Activated CD4-positive, alpha-beta T cell treated with anti-CD3 and anti-CD28 coated beads for 24 hours (primary cell): ENCODE measurements at places on chromosomes 2 and 18.

GRCh38 chr2:97068074-97068473 is 26.6 kb downstream of the FAHD2B start:
- DNase-seq: no peak

DNA sequence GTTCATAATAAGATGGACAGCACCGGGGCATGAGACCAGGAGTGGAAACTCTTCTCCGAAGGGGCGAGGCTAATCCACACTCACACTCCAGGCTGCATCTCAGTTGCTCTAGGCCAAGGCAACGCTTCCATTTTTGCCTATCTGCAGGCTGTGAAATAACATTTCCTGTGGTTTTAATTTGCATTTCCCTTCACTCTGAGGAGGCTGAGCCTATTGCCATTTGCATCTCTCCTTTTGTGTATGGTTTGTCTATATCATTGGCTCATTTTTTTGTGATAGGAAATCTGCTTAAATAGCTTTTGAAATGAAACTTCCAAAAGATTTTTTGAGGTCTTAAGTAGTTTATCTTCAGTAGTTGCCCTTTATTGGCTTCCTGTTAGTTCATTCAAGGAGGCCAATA is 57.6 kb downstream of the TPGS2 start:
- DNase-seq: no peak

GRCh38 chr2:105801961-105802360 is 57.2 kb downstream of the NCK2 start:
- no peak for DNase-seq

GRCh38 chr18:34990597-34990996 is 50.6 kb upstream of the MAPRE2 start:
- DNase-seq: no peak

DNA sequence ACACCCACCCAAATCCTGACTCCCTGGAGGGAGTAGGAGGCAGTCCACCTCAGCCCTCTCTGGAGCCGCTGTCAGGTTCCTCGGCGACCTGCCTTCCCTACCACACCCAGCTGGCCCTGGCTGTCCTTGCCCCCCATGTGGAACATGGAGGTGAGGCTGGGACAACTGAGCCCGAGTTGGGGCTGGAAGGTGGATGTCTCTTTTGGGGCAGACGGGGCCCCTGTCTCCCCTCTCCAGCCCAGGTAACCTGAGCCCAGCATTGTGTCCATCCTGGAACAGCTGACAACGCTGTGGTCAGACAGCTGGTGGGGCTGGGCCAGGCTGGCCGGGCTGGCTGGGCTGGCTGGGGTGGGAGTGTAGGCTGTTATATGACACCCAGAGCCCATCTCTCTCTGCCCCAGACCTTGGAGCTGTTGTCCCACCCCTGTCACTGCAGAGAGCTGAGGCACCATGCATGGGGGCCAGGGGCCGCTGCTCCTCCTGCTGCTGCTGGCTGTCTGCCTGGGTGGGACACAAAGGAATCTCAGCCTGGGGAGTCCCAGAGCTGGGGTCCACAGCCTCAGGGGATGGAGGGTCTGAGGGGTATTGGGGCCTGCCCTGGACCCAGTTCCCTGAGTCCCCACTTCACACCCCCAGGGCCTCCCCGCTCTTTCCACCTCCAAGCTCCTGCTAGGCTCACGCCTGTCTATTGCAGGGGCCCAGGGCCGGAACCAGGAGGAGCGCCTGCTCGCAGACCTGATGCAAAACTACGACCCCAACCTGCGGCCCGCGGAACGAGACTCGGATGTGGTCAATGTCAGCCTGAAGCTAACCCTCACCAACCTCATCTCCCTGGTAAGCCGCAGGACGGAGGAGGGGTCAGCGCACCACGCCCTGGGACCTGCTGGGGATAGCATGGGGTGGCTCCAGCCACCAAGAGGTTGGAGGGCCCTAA is at the start of gene CHRNG:
Gene CHRNG (plus strand): TSS at position 395 of the 934 bp plus-strand sequence. CDS start 56 bp downstream, at position 451.
- DNase-seq: no peak

DNA sequence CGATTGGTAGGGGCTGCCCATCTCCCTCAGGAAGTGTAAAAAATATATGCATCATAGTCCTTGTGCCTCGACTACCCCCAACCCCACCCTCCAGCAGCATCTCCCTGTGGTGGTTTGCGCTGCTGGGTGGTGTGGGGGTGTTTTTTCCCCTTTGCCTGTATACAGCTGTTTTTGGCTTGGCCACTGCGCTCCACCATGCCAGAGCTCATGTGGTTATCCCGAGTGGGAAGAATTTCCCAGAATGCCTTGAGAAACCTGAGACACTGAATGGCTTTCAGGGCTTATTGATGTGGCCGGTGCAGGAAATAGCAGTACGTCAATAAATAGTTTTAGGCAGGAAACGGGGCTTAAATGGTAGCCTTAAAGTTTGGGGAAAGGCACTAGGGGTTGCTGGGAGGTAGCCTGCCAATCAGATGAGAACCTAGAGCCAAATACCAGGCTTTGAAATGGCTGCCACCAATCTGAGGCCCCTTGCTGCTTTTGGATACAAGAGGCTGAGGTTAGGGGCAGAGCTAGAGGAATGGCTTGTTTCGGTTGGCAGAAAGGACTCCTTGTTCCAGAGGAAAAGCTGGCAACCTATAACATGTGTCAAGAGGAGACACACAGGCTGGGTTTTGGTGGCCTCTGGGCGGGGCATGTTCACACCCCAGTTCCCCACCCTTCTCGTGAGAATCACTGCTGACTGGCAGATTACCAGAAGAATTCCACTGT is 144.1 kb downstream of the SMAD7 start:
- no peak for DNase-seq

DNA sequence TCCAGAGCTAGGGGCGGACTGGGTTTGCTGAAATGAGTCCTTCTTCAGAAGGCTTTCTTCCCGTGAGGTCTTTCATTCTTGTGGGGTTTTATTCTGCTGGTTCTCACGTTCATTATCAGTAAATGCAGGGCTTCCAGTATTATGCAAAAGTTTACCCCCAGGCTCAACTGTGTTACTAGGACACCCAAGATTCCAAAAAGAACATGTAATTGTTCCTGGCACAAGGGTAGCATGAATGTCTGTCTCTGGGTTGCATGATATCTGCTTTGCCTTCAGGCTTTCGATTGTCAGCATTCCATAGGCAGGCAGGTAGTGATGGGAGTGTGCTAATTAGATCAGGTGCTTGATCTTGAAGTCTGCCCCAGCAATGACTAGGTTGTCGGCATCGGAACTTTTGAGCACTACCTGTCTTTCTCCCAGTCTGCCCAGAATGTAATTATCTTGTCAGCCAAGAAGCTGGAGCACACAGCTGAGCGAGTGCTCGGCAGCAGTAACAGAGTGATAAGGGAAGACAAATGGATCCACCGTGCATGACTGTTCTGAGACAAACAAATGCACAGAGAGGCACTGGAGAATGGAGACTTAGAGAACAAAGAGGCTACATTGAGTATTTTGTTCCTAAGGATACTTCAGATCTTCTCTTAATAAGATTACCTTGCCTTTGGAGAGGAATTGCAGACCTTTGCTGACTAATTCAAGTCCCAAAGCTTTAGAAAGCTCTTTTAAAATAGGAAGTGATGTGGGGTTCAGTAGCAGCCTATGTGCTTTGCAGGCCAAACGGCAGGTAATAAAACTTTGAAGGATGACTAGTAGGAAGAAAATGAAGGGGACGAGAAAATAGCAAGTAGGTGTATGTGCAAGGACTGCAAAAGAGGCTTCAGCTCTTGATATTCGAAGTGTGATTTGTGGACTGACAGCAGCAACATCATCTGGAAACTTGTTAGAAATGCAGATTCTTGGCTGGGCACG is 41.9 kb downstream of the ITGB6 start:
- no peak for DNase-seq

DNA sequence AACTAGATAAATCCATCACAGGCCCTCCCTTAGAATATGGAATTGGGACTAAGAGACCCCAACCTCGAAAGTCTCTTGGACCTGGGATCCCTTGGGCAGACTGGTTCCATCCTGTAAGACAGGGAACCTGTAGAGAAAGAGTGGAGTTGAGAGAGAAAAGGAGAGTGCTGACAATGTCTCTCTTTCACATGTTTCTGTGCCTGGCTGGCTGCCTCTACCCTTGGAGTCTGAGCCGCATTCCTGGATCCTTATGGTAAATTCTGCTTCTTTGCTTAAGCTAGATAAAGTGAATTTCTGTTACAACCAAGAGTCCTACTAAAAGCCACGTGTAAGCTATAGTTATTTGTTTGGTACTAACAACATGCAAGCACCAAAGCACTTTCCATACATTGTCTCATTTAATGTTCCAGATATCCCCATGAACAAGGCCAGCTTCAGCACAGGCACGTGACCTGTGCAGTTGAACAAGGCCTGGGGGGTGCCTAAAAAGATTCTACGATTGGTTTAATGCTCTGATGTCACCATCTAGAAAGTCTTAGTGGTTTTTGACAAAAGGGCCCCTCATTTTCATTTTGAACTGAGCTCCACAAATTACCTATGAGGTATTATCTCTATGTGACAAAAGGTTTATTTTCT is 2.1 kb upstream of the PUM2 start:
- DNase-seq: no peak

- DNase-seq: no peak
These were observed 41.5 kb downstream of the CCBE1 start for GRCh38 chr18:59655676-59656075.

- DNase-seq: no peak
These were observed 304.8 kb downstream of the RND3 start for GRCh38 chr2:150182566-150183235.

GRCh38 chr18:40313030-40313642 is 1641.9 kb upstream of the PIK3C3 start:
- no peak for DNase-seq

DNA sequence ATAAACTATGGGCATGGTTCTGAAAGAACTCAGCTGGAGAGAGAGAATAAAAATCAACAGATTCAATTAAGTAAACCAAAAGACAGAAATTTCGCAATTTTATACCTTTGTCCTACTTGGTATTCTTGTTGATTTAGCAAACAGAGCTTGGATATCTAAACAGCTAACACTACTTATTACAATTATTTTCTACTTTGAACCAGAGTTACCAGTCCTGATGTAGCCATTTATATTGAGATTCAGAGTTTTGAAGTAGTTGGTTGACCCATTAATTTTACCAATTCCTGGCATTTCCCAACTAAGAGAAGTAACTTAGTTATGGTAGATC is 48.9 kb downstream of the ASXL2 start:
- DNase-seq: no peak

GRCh38 chr2:221802089-221802488 is 230.0 kb upstream of the EPHA4 start:
- DNase-seq: no peak

- DNase-seq: no peak
These were observed 16.5 kb downstream of the DYNC1I2 start for GRCh38 chr2:171703574-171704347.

DNA sequence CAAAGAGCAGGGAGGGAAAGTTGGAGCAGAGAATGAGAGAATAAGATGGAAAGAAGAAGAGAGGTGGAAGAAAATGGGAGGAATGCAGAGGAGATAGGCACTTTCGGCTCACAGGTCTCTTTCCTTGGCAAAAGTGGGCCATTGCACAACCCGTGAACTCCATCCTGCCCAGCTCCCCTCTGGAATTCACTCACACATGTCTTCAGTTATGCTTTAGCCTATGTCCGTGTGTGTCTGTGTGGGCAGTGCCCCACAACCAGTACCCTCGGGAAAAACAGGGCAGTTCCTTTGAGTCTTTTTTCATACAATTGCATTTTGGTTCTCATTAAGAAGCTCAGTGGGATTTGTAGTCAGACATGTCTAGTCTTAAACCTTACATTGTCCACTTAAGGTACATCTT is 34.5 kb downstream of the DTNA start:
- no peak for DNase-seq

DNA sequence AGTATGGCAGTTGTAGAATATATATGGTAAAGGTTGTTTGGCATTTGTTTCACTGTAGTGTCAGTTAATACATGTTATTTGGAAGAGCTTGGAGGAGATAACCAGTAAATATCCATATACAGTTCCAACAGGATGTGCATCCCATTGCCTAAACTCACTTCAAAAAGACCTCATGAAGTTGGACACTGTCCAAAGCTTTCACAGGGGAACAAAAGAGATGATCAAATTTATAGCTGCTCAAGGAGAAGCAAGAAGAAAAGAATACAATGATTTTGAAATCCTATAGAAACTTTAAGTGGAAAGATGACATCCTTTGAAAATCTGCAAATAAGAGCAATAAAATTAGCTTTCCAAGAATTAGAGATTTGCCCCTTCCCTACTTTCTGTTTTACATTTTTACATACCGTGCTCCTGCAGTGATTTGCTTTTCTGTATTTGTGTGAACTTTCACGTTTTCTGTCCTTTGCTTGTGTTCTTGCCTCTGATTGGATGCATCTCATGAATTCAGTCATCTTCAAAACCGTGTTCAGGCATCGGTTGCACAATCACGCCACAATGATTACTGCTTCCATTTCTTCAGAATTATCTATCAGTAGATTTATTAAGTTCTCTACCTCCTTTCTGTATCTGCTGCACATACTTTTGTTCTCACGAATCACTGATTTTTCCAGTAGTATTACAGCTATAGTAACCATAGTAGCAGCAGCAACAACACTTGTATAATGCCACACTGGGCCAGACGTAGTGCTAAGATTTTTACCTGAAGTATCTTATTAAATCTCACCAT is 83.8 kb downstream of the PARD3B start:
- DNase-seq: no peak

GRCh38 chr2:219545943-219546352 is 2.1 kb downstream of the TMEM198 start:
- DNase-seq: no peak

- no peak for DNase-seq
These were observed 307.4 kb downstream of the NDUFA10 start for GRCh38 chr2:239717706-239718105.

- no peak for DNase-seq
These were observed 96.7 kb downstream of the LRP2 start for GRCh38 chr2:169265591-169265990.

- DNase-seq: no peak
These were observed 52.4 kb downstream of the HDLBP start for GRCh38 chr2:241263061-241263460.
